ENCODE measurements at places on chromosomes 5 and 9.

- DNase-seq = no peak
Observed at GRCh38 chr5:173971681-173972345, 17.2 kb upstream of the C5orf47 start.

DNA sequence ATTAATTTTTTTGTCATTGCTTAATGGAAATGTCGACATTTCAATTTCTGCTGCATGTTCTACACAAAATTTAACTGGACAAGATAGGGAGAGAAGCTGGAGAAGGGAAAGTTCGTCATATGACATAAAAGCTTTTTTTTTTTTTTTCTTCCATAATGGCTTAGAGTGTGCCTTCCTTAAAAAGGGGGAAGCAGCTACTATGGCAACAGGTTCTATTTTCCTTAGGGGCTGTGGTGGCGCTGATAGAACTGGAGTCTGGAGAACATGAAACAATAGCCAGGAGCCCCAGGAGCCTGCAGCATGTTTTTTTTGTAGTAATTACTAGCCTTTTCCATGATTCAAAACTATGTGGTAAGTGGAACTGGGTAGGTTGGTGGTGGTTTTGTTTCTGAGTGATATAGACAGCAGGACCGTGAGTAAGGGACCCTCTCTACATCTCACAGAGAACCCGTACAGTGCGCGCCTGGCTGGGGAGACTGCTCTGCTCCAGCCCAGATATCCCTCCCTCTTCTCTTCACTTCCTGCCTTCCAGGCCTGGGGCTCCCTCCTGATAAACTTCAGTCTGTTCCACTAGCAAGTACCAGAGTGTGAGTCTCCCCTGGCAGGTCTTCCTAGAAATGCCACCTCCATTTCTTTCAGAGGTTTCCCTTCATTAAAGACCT is 301.6 kb downstream of the NR3C1 start:
- DNase-seq = peak; percentile 63

- no peak for DNase-seq
Observed at GRCh38 chr5:150339165-150339564, 18.3 kb upstream of the TCOF1 start.

DNA sequence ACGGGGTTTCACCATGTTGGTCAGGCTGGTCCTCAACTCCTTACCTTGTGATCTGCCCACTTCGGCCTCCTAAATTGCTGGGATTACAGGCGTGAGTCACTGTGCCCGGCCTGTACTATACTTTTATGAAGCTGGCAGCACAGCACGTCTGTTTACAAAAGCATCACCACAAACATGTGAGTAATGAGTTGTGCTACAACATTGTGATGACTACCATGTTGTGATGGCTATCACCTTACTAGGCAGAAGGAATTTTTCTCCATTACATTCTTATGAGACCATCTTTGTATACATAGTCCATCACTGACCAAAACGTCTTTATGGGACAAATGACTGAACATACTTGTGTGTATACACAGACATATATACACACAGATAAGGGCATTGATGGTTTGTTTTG is 1019.0 kb downstream of the CDH18 start:
- DNase-seq = no peak

DNA sequence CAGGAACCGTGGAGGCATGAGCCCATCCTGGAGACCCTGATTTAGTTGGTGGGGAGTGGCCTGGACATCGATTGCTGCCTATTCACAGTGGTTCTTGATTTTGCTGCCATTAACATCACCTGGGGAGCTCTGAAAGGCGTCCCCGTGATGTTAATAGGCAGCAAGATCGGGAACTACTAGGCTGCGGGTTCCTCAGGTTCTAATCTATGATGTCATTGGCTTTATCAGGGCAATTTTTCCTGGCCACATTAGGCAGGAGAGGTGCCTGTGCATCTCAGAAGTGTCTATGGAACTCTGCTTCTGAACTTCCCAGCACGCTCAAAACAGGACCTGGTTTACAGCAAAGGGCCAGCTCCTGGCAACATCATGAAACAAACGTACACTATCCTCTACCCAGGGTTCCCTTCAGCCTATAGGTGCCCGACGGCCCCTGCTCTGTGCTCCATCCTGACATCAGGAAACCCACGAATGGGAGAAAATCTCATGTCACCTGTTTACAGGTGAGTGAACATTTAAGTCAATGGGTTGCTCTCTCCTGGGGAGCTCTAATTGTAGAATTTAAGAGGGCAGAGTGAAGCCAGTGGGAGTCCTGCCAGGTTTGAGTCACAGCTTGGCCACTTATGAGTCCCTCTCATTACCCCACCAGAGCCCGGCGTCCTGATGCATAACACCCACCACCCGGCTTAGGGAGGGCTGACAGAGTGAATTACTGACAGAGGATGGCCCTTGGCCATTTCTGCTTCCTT is 49.4 kb downstream of the ROPN1L start:
- DNase-seq = no peak

GRCh38 chr9:122186777-122187470 is 27.2 kb downstream of the MORN5 start:
- no peak for DNase-seq

DNA sequence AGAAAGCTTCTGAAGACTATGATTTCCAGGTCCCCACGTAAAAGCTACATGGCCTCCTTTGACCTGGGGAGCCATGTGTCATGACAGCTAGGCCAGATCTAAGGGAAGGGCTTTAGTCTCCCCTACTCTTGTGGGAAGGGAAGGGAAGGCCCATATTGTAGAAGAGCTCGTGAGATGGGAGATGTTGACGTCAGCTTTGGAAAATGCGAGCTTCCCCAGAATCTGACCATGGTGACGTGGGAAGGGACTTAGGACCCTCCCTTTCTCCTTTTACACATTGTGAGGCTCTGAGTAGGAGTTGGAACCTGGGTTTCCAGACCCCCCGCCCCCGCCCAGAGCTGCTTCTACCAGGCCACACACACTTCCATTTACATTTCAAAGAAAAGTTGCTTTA is 165.5 kb downstream of the SYK start:
- DNase-seq = no peak

- no peak for DNase-seq
Observed at GRCh38 chr9:129023036-129023907, 4.9 kb downstream of the SH3GLB2 start.

- DNase-seq = no peak
Observed at GRCh38 chr5:170584450-170585058, 80.7 kb downstream of the KCNIP1 start.

GRCh38 chr5:98095072-98095471 is 678.4 kb upstream of the RGMB start:
- no peak for DNase-seq

- no peak for DNase-seq
Observed at GRCh38 chr9:127173063-127173462, 50.6 kb upstream of the ANGPTL2 start.

DNA sequence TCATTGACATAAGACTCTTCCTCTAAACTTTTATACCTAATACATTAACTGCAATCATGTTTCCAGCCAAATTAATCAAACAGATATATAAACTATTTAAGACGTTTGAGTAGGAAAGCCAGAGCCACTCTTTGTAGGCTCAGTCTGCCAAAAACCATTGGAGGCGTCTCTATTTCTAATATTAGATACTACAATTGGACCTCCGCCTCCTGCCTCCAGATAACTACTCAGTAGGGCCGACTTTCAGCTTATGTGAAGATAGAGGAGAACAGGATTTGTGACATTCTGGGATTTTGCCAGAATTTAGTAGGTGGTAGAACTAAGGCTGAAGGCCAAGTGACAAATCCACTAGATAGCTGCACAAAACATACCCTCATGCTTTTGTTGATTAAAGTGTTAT is 463.0 kb downstream of the CETN3 start:
- no peak for DNase-seq

DNA sequence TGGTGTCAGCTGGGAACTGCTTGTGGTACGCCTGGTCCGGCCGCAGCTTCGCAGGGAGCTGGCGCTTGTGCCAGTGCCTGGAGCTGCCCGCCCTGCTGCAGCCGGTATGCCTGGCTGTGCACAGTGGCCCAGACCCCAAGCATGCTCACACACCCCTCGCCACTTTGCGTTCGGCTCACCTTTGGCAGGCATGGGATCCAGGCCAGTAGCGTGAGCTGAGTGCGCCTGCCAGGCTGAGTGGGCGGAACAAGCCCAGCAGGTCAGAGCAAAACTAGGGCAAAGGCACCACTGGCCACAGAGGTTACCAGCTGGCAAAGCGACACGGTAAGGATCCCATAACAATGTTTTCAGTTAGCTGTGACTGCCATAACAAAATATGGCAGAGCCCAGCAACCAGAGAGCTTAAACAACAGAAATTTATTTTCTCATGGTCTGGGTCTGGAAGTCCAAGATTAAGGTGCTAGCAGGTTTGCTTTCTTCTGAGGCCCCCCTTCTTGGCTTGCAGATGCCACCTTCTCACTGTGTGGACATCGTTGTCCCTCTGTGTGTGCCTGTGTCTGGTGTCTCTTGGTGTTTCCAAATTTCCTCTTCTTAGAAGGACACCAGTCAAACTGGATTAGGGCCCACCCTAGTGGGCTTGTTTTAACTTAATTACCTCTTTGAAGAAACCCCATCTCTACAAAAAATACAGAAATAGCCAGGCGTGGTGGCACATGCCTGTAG is 61.6 kb downstream of the PSAT1 start:
- DNase-seq = no peak

- DNase-seq = peak; percentile 51
Observed at GRCh38 chr5:139698490-139699146, 50.5 kb downstream of the CXXC5 start.

GRCh38 chr5:52943285-52943684 is 45.9 kb upstream of the ITGA2 start:
- no peak for DNase-seq

- DNase-seq = no peak
Observed at GRCh38 chr5:56535347-56535746, 280.0 kb upstream of the MAP3K1 start.

DNA sequence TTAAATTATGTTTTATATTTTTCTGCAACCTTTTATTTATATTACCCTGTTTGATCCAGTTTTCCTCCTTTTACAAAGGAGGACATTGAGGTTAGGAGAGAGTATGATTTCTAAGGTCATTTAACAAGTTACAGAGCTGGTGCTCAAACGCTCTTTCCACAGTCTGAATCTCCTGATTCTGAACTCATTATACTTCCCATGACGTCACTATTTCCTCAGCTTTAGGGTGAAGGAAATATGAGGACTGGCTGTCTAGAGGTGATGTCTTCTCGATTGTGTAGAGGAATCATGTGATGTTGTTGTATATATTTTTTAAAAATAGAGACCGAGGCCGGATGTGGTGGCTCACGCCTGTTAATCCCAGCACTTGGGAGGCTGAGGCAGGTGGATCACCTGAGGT is 140.0 kb downstream of the ARHGAP26 start:
- DNase-seq = no peak

GRCh38 chr5:51990241-51990640 is 607.0 kb downstream of the ISL1 start:
- no peak for DNase-seq

- no peak for DNase-seq
Observed at GRCh38 chr5:119943148-119943547, 313.8 kb downstream of the FAM170A start.

- DNase-seq = peak; percentile 34
Observed at GRCh38 chr9:87405677-87406542, 91.8 kb upstream of the DAPK1 start.

GRCh38 chr5:159286420-159287035 is 23.4 kb downstream of the UBLCP1 start:
- peak; percentile 59 for DNase-seq

DNA sequence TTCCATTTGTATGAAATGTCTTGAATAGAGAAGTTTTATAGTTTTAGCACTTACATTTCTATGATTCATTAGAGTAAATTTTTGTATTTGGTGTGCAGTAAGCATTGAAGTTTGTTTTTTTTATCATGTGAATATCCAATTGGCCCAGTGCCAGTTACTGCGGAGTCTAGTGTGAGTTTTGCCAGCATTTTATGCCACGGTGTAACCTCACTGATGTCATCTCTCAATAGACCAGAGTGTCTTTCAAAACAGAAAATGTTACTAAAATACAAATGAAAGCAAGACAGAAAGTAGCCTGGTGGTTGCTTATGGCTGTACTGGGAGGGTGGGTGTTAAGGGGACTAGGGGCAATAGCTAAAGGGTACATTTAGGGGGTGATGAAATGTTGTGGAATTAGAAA is 62.8 kb downstream of the IPPK start:
- no peak for DNase-seq

- no peak for DNase-seq
Observed at GRCh38 chr5:135251093-135251492, 147.9 kb downstream of the MACROH2A1 start.

GRCh38 chr9:124272118-124272517 is 14.4 kb downstream of the NEK6 start:
- no peak for DNase-seq

DNA sequence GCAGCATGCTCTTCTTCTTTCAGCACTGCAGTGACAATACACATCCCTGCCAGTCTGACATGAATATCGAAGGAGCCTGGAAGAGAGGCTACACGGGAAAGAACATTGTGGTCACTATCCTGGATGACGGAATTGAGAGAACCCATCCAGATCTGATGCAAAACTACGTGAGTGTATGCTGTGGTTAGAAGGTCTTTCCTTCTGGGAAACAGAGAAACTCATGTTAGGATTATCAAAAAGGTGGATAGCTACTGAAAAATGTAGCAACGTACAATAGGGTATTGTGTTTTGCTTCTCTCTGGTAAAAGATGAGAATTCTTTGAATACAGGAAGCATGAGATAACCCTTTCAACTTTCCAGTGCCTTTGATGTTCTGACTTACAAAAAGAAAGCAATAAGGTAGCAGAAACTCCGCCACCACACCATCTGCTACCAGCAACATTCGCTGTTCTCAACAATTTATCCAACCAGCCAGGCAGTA is 133.3 kb downstream of the PCSK5 start:
- DNase-seq = no peak

GRCh38 chr9:108994695-108995094 is 18.6 kb downstream of the CTNNAL1 start:
- peak; percentile 36 for DNase-seq

- no peak for DNase-seq
Observed at GRCh38 chr5:180020176-180020575, 51.4 kb downstream of the RNF130 start.

DNA sequence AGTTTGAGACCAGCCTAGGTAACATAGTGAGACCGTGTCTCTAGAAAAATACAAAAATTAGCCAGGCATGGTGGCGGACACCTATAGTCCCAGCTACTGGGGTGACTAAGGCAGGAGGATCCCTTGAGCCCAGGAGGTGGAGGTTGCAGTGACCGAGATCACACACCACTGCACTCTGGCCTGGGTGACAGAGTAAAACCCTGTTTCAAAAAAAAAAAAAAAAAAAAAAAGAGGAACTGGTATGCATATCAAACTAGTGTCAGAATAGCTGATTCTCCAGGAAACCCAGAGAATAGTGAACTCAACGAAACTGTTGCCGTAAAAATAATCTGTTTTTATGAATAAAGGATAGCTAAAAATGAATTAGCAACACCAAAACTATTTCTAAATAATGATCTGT is 126.6 kb upstream of the BASP1 start:
- DNase-seq = peak; percentile 52

- no peak for DNase-seq
Observed at GRCh38 chr5:94575196-94575595, 43.2 kb downstream of the KIAA0825 start.

- DNase-seq = no peak
Observed at GRCh38 chr9:117709936-117710335, 5.7 kb downstream of the TLR4 start.

GRCh38 chr5:127079994-127080491 is 6.7 kb upstream of the C5orf63 start:
- DNase-seq = peak; percentile 71

All from suppressor macrophage (primary cell).